Kidney capillary endothelial cell (primary cell): ENCODE measurements at places on chromosomes 5 and 9.

DNA sequence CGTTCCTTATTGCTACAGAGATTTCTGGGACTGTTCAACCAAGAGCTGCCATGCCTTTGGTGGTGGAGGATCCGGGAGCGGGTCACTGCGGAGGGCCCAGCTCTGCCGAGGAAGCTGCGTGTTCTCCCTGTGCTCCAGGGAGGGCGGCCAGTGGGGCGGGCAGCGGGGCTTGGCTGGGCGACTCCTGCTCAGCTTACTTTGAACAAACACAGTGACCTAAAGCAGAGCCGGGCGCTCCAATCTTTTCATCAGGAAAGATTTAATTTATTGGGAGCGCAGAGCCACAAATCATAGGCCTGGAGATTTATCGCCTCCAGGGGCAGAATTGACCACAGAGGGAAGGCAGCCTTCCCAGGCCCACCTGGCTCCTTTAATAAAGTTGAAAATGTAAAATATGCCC lies 27.7 kb downstream of the LHX3 start:
- DNase-seq = no peak

DNA sequence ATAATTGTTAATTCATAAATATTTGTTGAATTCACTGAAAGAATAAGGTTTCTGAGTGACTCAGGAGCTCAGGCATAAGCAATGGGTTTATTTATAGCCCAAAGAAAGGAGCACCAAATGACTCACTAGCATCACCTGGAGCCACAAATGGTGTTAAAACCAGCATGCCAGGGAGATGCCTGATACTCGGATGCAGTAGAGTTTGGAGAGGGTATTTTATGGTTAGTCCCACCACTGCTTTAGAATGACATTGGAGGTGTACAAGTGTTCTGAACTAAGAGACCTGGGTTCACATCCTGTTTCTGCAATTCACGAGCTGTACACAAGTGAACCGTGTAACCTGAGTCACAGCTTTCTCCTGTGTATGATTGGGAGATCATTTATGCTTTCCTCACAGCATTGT lies 25.2 kb downstream of the CCL28 start:
- DNase-seq = no peak

DNA sequence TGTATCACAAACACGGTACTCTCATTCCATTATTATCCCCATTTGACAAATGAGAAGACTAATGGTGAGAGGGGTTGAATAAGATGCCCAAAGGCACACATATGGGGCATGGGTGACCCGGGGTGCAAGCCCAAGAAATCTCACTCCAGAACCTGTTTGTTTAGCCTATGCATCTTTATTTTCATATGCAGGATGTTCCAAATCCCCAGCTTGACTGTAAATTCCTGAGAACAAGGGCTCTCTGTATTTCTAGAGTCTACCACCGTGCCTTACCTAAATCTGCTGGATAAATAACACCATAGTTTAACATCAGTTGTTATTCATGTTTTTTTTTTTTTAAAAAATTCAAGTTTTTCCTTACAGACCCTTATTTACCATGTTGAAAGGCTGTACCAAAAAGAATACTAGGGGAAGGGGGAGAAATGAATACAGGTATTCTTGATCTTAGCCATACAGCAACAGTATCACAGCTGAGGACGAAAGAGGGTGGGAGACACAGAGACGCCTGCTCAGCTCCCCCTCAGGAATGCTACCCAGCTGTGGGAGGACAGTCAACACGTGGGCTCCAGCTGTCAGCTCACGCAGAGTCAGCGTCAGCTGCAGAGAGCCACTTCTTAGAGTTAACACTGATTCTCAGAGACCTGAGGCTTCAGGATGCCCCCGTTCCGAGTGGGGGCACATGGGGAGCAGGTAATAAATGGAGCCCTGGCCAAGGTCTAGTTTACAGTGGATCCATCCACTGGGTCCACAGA lies 86.6 kb downstream of the MED27 start:
- DNase-seq = no peak

- DNase-seq = no peak
These were observed 31.5 kb downstream of the ZSWIM6 start for GRCh38 chr5:61363401-61364114.

GRCh38 chr5:55533521-55534435 lies 986 bp downstream of the PLPP1 start:
- DNase-seq = no peak
